Stimulated activated CD8-positive, alpha-beta memory T cell treated with anti-CD3 and anti-CD28 coated beads, Interleukin-7, amount 100 ng/mL, for 1 hour (primary cell): ENCODE measurements at places on chromosomes 6 and 20.

DNA sequence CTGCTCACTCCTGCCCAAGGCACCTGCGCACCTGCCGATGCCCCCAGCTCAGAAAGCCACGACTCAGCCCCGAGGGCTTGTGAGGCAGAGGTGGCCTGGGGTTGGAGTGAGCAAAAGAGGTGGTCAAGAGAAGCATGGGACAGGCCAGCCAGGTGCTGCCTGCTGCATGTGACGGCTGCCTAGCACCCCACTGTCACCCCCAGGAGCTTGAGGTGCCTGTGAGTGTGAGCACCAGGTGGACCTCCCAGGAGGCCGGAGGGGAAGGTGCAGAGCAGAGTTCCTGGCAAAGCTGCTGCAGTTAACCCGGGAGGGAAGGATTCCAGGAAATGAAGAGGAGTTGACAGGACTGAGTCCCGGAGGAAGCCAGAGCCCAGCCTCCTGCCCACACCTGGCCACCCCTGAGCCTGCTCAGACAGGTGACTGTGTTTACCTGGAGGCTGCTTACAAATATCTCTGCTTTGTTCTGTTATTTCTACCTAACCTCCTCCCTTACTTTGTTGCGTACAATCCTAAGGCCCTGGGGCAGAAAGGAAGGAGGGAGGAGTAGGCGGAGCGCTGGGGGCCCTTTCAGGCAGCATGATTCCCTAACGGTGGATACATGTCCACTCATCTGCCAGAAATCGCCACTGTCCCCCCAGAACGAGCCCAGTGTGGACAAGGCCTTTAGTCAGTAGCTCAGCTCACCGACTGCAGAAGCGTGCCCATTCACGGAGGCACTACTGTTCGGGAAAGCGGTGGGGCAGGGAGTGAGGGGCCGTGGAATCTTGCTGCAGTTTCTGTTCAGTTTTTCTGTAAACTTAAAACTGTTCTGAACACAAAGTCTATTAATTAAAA, 87.5 kb upstream of the MPC1 start:
- no peak for DNase-seq

DNA sequence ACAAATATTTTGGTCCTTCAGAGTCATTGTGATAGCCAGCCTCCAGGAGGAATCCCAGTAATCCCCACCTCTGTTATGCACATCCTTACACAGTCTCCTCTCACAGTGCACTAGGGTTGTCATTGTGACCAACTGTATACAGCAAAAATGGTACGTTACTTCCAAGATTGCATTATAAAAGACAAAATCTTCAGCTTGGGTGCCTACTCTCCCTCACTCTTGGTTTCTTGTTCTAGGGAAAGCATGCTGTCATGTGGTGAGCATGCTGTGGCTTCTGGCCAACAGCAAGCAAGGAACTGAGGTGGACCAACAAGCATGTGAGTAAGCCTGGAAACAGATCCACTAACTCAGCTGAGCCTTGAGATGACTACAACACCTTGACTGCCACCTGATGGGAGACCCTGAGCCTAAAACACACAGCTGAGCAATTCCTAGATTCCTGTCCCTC, 130.1 kb upstream of the DST start:
- no peak for DNase-seq

GRCh38 chr20:33054381-33054780, 678 bp downstream of the BPIFB3 start:
- DNase-seq = no peak

DNA sequence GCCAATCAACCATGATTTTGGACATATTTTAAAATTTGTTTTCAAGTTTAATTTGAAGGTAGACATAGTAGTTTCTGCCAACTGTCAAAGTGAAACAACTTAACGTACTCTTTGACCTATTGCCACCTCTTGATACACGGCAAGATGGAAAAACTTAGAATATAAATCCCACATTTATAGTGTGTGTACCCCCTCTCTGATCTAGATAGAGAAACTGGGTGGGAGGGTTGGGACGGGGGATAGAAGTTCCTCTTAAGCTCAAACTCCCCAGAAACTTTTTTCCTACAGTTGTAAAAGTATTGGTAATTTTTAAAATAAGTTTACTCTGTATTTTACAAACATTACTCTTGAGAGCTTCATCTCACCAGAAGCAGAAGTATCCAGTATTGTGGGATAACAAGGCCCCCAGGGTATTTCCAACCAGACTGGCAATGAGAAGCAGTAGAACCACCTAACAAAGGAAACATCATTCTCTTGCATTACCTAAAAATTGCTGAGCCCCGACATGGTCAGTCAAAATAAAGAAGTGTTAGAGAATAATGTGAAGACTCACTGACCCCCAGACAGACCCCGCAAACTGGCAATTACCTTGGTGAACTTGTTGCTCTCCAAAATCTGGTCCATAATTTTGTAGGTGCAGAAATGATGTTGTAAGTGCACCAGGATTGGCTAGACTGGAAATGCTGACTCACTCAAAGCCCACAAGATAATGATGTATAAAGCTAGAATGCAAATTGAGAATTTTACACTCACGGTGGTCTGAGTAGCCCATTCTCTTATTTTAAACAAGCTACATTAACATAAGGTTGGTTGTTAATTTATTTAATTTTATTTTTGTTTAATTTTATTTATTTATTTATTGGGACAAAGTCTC, 74.7 kb upstream of the TNFAIP3 start:
- DNase-seq = no peak

DNA sequence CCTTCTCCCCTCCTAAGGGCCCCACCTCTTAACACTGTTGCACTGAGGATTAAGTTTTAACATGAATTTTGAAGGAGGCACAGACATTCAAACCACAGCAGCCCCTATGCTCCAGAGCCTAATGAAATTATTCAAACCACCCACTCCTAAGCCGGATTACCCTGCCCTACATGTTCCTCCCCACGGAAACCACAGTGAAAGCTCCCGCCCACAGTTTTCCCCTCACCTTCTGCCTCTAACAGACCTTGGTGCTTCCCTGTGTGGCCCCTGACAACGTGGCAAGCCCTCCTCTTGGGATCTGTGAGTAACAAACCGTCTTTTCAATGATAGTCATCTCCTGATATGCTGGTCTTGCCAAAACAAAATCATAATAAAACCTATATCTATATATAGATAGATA, 74.8 kb downstream of the RIN2 start:
- no peak for DNase-seq

GRCh38 chr6:3683331-3683730, 68.2 kb downstream of the PXDC1 start:
- no peak for DNase-seq

DNA sequence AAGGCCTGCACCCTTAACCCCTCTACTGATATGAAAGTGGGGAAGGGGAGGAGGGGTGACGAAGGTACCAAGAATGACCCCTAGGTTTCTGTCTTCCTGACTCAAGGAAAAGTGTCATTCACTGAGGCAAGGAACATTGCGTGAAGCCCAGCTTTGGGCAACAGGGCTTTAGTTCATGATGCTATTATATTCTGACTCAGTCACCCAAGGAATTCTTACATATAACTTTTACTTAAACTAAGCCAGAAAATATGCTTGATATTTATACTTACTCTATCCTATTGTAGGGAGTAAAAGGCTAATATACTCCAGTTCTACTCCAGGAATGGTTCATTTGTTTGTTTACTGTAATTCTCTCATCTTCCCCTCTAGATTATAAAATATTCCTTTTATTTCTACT, 60.5 kb downstream of the DOP1A start:
- DNase-seq = no peak

DNA sequence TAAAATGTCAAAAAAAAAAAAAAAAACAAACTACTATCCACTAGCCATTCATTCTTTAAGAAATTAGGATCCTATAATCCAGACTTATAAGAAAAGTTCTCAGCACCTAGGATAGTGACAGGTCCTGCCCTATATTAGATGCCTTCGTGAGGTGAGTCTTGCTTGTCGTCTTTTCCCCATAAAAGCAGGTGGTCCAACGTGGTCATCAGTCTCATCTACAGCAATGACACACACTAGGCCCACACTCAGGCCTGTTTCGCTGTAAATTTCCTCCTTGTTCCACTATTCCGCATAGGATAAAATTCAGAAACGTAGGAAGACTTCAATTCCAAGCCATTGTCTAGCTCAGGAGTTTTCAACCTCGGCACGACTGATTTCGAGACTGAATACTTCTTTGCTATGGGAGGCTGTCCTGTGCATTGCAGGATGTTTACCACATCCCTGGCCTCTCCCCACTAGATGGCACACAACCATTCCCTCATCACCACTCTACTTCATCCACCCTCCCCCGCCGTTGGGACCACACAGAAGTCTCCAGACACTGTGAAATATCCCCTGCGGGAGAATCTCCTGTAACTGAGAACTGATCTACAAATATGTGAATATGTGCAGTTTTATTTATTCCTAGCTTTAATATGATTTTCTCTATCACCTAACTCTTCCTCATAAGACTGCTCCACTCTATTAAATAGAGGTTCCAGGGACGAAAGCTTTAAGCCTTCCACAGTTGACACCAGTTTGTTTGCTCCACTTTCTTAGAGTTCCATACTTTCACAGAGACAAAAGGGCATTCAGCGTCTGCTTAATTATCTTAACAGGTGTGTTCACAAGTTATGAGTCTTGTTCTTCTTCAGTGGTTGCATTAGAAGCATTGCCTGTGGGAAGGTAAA, 346.3 kb downstream of the BMP2 start:
- no peak for DNase-seq

DNA sequence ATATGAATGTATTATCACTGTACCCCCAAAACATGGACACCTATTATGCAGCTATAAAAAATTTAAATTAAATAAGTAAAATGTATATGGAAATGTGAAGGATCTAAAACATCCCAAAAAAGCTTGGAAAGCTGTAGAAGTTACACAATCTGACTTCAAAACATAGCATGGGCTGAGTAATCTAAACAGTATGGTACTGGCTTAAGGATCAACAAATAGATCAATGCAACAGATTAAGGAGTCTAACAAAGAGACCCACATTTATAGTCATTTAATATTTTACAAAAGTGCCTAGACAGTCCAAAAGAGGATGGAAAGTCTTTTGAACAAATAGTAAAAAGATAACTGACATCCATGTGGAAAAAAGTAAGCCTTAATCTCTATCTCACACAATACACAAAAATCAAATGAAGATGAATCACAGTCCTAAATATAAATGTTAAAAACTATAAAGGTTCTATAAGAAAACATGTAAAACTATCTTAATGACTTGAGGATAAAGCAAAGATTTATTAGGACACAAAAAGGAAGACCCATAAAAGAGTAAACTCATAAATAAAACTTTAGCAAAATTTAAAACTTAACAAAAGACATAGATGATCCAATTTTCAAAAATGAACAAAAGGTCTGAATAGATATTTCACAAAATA, 46.8 kb downstream of the RANBP9 start:
- DNase-seq = no peak

- DNase-seq = no peak
These were observed 397.0 kb downstream of the NKAIN2 start for GRCh38 chr6:124200661-124201060.

- DNase-seq = no peak
These were observed 804 bp downstream of the C6orf141 start for GRCh38 chr6:49551078-49551865.

- DNase-seq = no peak
These were observed 23.4 kb upstream of the PTGIS start for GRCh38 chr20:49591217-49591865.

- no peak for DNase-seq
These were observed 56.4 kb upstream of the TNFAIP3 start for GRCh38 chr6:137810554-137811120.

GRCh38 chr20:1434571-1435336, 31.9 kb downstream of the NSFL1C start:
- DNase-seq = peak; percentile 25

DNA sequence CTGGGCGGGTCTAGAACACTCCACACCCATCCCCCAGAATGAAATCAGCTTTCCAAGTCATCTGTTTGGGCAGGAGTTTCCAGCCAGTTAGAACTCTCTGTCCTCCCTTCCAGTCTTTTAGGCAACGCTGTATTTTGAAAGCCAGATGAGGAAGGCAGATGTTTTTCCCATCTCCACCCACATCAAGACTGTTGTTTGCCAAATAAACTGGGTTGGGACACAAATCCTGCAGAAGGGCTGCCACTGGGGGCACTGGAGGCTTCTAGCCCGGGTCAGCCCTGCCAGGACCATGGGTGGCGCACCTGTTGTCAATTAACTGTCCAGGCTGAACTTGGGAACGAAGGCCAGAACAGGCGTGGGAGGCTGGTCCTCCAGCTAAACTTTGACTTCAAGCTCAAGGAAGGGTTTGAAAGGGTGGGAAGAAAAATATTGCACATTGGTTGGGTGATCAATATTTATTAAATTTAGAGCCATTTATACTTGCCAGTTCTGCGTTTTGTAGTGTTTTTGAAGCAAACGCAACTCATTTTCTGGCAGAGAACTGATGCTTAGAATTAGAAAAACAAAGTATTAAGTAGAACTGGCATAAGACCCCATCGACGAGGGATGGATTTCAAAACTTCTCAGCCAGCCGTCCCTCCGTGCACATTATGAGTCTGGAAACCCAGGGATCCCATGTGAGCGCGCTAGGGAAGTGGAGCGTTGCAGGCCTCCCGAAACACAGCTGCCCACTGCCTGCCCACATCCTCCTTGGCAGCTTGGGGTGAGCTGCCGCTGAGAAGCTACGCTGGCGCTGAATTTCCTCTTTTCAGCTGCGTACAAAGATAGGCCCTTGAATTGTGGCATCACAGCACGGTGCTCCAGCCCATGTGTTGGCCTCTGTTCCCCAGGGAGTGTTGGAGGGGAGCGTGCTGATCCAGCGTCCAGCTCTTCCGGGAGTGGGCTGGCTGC, 297.4 kb downstream of the QKI start:
- no peak for DNase-seq

- no peak for DNase-seq
These were observed 34.7 kb downstream of the CPNE5 start for GRCh38 chr6:36804563-36804962.

- no peak for DNase-seq
These were observed 157.7 kb upstream of the MMS22L start for GRCh38 chr6:97440590-97441176.

DNA sequence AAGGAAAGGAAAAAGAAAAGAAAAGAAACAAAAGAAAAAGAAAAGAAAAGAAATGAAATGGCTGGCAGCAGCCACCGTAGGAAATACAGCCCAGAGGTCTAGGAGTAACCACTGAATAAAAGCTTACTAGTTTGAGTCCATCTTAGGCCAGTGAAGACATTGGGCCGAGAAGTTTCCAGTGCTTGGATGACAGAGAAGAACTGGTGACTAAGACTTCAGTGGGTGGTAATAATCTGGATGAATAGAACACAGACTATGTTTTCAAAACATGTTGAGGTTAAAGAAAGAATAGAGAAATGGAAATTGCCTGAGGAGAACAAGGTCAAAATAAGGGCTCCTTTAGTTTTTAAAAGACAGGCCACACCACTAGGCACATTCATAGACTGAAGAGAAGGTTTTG, 198.8 kb downstream of the ATXN1 start:
- no peak for DNase-seq
